ENCODE measurements at places on chromosomes 4 and X.

- no peak for DNase-seq
Observed at GRCh38 chr4:6961496-6962210, 52.0 kb downstream of the TBC1D14 start.

GRCh38 chrX:18309401-18309800 lies 45.1 kb downstream of the SCML2 start:
- DNase-seq = no peak

DNA sequence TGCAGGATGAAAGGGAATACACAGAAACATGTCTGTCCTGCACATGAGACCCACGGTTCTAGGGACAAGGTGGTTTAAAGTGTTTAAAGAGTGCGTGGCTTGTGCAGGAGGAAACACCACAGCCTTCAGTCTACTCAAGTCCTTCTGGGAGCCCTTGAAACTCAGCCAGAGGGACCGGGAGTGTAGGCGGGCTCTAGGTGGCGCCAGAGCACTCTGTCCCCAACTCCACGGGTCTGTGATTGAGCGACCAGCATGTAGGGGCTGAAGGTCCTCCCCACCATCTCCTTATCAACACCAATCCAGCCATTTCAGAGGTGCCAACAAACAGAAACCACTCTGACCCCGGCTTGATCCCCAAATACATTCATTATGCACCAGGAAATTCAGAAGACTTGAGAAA lies 82.0 kb upstream of the CLDN34 start:
- no peak for DNase-seq

DNA sequence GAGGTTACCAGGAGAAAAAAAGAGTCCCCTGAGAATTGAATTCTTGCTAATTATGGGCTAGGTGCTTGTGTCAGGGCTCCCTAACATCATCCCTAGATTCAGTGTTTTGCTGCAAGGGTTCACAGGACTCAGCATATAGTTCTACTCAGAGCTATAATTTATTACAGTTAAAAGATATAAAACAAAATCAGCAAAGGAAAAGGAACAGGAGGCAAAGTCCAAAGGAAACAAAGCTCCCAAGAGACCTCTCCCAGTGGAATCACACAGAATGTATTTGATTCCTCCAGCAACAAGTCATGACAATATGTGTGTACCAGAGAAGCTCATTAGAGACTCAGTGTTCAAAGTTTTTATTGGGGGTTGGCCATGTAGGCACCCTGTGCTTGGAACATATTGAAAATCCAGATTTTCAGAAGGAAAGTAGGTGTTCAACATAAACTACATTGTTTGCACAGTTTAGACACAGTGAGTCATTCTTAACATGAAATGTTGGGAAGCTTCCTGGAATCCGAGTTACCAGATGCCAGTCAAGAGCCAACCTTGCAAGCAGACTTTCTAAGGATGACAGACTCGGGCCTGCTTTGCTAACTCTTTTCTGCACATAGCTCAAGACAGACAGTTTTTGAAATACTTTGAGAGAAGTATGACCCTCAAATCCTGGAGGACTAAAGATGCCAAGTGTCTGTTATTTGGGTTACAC lies 311.3 kb upstream of the EMCN start:
- no peak for DNase-seq

GRCh38 chrX:37474478-37474877 lies 97.0 kb upstream of the LANCL3 start:
- DNase-seq = no peak

- no peak for DNase-seq
Observed at GRCh38 chr4:70627620-70628019, 924 bp upstream of the ENAM start.

- no peak for DNase-seq
Observed at GRCh38 chr4:99711657-99712056, 54.0 kb upstream of the C4orf54 start.

- no peak for DNase-seq
Observed at GRCh38 chr4:103664436-103665075, 55.2 kb downstream of the TACR3 start.

GRCh38 chrX:10326578-10326977 lies 169.8 kb downstream of the CLCN4 start:
- no peak for DNase-seq

- no peak for DNase-seq
Observed at GRCh38 chr4:173252024-173252935, 81.9 kb downstream of the HMGB2 start.

DNA sequence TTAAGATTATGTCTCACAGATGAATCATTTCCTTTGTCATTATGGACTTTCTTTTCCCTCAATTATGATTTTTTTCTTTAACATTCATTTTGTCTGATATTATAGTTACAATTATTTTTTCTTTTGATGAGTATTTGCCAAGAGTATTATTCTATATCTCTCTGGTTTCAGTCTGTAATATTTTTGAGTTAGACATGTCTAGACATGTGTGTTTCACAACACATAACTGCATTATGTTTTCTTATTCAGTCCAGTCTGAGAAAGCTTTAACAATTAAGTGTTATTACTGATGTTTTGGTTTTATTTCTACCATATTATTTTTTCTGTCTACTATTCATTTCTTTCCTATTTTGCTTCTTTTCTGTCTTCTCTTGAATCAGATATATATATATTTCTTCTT lies 108.3 kb upstream of the MID1IP1 start:
- DNase-seq = no peak

GRCh38 chr4:47474799-47475198 lies 10.3 kb upstream of the ATP10D start:
- no peak for DNase-seq

DNA sequence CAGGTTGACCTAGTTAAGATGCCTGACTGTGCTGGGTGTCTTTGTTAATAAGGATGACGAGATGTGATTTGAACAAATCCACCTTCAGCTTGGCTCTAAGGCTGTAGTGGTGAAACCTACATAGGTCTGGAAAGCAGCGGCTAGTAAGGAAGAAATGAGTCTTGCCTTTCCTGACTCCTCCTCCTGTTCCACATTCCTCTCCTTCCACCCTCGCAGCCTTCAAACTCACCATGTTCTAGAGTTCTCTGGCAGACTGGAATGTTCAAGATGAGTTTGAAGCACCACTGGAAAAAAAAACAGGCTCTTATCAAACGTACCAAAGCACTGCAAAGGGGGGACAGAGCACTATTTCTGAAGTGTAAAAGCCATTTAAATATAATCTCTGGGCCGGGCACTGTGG lies 395.4 kb downstream of the BMPR1B start:
- DNase-seq = no peak

GRCh38 chr4:101977076-101977475 lies 186.5 kb downstream of the BANK1 start:
- DNase-seq = no peak

DNA sequence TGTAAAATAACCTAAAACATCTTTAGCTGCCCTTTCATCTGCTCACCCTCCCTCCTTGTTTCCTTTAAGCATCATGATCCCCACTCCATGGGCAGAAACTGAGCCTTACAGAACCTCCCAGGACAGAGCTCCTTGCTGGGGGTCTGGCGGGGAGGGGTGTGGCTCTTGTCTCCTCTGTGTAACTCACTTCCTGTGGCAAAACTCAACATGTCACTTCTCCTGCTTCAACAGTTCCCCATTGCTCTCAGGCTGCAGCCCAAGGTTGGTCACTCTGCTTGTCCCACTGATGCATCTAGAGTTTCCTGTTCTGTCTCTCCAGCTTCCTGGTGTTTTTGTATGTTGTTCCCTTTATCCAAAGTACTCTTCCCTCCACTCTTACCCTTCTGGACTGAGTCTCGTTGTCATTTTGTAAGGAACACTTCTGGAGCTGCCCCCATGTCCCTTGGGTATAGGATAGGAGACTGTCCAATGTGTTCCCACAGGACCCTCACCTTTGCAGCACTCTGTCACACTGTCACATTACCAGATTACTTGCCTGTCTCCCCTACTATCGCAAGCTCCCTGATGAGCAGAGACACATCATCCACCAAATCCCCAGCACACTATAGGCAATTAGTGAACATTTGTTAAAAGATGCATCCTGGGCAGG lies 19.6 kb downstream of the TMEM31 start:
- DNase-seq = no peak

DNA sequence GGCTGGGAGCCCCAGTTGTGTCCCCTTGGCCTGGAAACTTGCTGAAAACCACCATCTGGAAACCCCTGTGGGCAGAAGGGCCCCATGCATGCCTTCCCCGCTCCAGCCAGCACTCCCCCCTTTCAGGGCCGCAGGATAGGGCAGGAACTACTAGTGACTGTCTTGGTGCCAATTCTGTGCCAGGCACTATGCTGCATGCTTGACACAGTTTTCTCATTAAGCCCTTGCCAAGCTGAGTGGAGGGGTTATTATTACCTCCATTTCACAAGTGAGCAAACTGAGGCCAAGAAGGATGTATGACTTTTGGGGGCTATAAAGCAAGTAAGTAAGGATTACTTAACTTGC lies 73.6 kb upstream of the PJA1 start:
- DNase-seq = no peak

GRCh38 chrX:50106051-50106675 lies 94.6 kb downstream of the AKAP4 start:
- DNase-seq = no peak

DNA sequence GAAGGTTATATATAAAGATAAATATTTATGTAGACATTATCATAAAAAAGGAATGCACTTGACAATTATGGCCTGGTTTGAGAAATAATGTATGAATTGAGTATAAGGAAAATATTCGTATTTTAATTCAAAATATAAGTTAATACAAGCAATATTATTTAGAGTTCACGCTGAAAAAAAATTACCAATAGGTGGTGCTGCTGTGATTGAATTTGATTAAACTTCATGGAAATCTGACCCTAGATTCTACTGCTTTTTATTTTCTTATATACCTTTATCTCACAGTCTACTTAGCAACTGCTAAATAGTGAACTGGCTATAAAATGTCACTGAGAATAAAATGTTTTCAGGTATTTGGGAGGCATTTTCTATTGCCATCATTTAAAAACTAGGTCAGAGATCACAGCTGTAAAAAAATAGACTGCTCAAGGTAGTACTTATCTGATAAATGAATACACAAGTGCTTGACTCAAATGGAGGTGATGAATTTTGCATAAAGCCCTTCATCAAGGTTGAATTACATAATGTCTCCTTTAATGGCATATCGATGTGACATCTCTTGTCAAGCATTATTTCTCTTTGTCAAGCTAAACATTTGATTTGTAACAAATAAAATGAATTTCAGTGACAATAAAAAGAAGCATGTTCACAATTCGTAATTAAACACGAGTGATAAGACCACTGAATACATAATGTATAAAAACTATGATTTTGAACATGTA lies 1638.8 kb upstream of the PCDH7 start:
- DNase-seq = no peak

GRCh38 chrX:124829930-124830329 lies 483.6 kb downstream of the SH2D1A start:
- no peak for DNase-seq

DNA sequence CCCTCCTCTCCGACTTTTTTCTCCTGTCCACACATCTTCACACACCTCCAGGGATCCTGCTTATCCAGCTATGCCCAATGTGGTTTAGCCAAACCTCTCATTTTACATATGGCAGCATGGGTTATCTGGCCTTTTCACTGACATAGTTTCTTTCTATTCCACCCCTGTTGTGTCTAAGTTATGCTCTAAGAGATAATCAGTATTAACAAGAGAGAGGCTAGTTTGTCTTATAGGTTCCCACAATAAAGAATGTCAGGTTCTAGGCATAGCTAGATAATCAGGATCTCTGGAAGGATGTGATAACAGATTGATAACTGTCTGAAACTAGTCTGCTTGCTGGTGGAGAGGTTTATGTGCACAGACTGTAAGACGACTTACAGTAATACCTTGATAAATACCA lies 7.7 kb upstream of the GALNT7 start:
- DNase-seq = no peak

- DNase-seq = no peak
Observed at GRCh38 chr4:169723207-169723965, 34.4 kb downstream of the HPF1 start.

DNA sequence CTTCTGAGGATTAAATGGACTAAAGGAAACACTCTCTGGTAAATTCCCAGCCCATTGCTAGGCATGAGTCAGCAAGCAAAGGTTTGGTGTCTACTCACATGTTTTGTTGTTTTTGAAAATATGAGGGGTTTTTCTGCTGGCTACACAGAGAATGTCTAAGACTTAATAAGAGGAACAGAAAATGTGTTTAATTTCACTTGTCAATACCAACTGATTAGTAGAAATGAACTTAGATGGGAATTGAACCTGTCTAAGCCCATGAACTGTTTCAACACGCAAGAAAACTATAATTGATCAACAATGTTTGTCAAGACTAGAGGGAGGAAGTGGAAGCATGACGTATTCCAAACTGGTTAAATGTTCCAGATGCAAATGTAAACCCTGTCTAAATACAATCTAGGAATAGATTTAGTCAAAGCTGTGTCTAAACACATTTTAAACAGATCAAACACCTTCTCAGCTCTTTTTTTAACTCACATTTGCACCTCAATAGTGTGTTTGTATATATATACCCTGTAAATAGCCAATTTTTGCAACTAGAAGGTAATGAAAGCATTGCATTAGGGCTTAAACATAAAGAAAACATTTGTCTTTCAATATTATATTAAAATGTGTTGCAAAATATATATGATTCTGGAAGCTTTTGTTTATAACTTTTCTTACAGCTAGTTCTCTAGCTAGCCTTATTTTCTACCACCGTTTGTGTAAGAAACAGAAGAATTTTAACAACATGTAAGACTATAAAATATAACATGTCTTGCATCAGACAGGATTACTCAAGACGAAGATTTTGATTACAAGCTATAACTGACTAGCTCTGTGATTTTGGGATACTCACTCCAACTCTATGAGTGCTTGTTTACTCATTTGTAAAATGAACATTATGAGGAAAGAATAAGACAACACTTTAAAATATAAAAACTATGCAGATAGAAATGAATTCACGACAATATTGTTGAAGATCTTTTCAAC lies 607.8 kb downstream of the FSTL5 start:
- no peak for DNase-seq

DNA sequence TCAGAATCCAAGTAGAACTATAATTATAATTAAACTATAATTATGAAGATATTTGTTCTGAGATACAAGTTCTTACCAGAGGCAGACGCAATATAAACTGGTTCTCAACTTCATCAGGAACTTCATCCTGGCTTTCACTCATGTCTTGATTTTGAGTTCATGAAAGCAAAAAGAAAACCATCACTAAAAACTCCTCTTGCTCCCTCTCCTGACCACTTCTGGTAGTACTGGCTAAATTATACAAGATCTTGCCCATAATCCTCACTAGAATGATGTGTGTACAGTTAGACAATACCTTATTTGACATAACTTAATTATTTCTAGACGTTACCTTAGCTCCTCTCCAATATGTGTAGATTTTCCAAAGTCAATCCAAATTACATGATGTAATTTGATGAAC lies 3.7 kb downstream of the TAF7L start:
- no peak for DNase-seq

GRCh38 chr4:67437974-67438713 lies 107.2 kb downstream of the CENPC start:
- DNase-seq = no peak

GRCh38 chrX:109709129-109709631 lies 23.9 kb downstream of the ACSL4 start:
- no peak for DNase-seq

GRCh38 chr4:64581422-64581821 lies 172.2 kb upstream of the TECRL start:
- no peak for DNase-seq

All from stimulated activated CD8-positive, alpha-beta memory T cell treated with anti-CD3 and anti-CD28 coated beads, Interleukin-2, amount 100 ng/mL, for 1 hour (primary cell).